ENCODE measurements at places on chromosomes 1 and 21.

DNA sequence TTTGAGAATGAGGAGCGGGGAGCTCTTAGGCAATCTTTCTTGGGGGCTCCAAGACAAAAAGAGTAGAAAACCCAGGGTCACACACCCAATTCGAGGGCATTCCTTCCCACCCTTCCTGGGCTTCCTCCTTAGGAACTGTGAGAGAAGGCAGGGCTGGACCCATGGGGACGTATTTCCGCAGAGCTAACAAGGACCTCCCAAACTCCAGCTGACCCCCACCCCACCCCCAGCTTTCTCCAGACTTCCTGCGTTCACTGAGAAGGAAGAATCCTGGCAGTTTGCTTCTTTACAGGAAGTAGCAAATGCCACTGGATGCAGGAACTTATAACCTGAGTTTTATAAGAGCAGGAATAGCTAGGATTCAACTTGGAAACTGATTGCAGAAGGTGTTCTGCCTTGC is 2.7 kb upstream of the LHX9 start:
- no peak overlapping the region for H3K4me3 ChIP-seq
- no peaks in the 10 kb centered on the region for H3K36me3 ChIP-seq
- DNase-seq = no peak

DNA sequence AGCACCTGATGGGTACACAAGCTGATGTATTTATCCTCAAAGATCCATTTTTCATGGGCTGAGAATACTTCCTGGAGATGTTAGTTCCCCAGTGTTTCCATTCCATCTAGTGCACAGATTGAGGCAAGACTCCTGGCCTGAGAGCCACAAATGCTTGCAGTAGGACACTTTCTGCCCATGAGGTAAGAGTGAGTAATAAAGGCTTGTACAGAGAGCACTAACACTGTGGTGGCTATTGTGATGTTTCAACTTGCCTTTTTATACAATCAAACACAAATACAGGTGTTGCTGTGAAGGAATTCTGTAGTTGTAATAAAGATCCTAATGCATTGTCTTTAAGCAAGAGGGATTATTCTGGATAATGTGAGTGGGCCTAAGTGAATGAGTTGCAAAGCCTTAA is 186.1 kb upstream of the ADAMTS5 start:
- no peak overlapping the region for H3K4me3 ChIP-seq
- no peaks in the 10 kb centered on the region for H3K4me1 ChIP-seq
- DNase-seq = no peak
- no peaks in the 10 kb centered on the region for H3K36me3 ChIP-seq
- H3K27ac ChIP-seq = no peak overlapping the region

DNA sequence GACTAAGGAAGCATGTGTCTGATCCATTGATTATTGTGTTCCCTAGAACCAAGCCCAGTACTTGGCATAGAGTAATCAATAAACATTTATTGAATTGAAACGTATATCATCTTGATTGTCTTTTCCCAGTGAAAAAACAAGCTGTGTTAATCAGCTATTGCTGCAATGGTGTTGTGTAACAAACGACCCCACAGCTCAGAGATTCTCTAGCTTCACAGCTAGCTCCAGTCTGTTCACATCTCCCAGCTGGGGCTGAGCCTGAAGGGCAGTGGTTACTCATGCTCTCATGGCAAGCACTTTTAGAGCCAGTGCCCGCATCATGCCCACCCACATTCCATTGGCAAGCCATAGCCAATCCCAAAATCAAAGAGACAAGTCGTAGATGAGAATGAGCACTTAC is 237.4 kb upstream of the RAB4A start:
- H3K36me3 ChIP-seq = no peaks in the 10 kb centered on the region
- no peak for DNase-seq
- no peak overlapping the region for H3K4me3 ChIP-seq

DNA sequence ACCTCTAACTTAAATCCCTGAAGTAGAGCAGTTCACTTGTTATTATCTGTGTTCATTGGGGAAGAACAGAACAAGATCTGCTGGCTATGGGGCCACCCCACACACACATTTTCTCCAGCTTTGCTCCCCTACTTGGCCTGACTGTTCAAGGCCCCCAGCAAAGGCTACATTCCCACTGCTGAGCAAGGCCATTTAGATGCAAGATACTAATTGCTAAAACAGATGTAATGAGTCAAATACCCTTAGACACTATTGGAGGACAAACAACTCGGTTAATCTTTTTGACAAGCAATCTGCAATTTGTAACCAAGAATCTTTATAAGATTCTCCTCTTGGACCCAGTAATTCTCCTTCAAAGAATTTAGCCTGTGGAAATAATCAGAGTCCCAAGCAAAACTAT is 67.7 kb downstream of the NAV1 start:
- H3K4me1 ChIP-seq = no peaks in the 10 kb centered on the region
- no peaks in the 10 kb centered on the region for H3K27me3 ChIP-seq
- no peak overlapping the region for H3K27ac ChIP-seq
- H3K4me3 ChIP-seq = no peak overlapping the region
- H3K36me3 ChIP-seq = no peaks in the 10 kb centered on the region

- H3K27me3 ChIP-seq = no peaks in the 10 kb centered on the region
- no peak overlapping the region for H3K27ac ChIP-seq
- no peaks in the 10 kb centered on the region for H3K36me3 ChIP-seq
- no peaks in the 10 kb centered on the region for H3K4me1 ChIP-seq
- no peak for DNase-seq
Measured at GRCh38 chr1:168099337-168099801, 37.4 kb downstream of the GPR161 start.

- H3K4me3 ChIP-seq = no peak overlapping the region
- DNase-seq = no peak
- no peaks in the 10 kb centered on the region for H3K27me3 ChIP-seq
Measured at GRCh38 chr1:33606272-33606671, 133.8 kb downstream of the ZSCAN20 start.

GRCh38 chr1:169110236-169110635 is 3.7 kb downstream of the ATP1B1 start:
- H3K27ac ChIP-seq = no peak overlapping the region
- no peak for DNase-seq
- H3K27me3 ChIP-seq = no peaks in the 10 kb centered on the region
- peaks cover 24% of the 10 kb centered on the region for H3K4me1 ChIP-seq
- no peak overlapping the region for H3K4me3 ChIP-seq

GRCh38 chr21:42746593-42747275 is 93.3 kb downstream of the PDE9A start:
- peak overlapping the region; percentile 54 for H3K27ac ChIP-seq
- no peaks in the 10 kb centered on the region for H3K27me3 ChIP-seq
- H3K4me3 ChIP-seq = peak overlapping the region; percentile 5
- DNase-seq = peak; percentile 62

DNA sequence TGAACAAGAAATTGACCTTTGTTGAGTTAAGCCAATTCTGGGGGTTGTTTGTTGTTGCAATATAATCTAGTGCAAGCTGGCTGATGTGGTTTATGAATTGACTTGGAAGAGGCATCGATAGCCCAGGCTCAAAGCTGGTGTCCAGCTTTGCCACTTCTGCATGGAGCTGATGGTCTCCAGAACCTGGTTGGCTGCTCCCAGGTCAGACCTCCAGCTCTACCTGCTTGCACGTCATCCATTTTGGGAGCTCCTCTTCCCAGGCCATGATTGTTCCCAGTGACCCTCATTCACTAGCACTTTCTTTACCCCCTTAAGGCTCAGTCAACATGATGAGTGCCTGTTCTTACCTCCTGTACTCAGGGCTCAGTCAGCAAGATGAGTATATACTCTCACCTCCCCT is 5.8 kb upstream of the AJAP1 start:
- DNase-seq = no peak
- no peak overlapping the region for H3K4me3 ChIP-seq
- H3K27ac ChIP-seq = no peak overlapping the region
- peaks cover 6% of the 10 kb centered on the region for H3K27me3 ChIP-seq
- peaks cover 7% of the 10 kb centered on the region for H3K4me1 ChIP-seq
- H3K36me3 ChIP-seq = no peaks in the 10 kb centered on the region

- no peak overlapping the region for H3K27ac ChIP-seq
- H3K27me3 ChIP-seq = no peaks in the 10 kb centered on the region
- no peak overlapping the region for H3K4me3 ChIP-seq
Measured at GRCh38 chr1:33583567-33583966, 111.1 kb downstream of the ZSCAN20 start.

- DNase-seq = no peak
- H3K36me3 ChIP-seq = no peaks in the 10 kb centered on the region
- H3K4me1 ChIP-seq = no peaks in the 10 kb centered on the region
- H3K27ac ChIP-seq = no peak overlapping the region
Measured at GRCh38 chr1:178151831-178152230, 57.9 kb downstream of the RASAL2 start.

DNA sequence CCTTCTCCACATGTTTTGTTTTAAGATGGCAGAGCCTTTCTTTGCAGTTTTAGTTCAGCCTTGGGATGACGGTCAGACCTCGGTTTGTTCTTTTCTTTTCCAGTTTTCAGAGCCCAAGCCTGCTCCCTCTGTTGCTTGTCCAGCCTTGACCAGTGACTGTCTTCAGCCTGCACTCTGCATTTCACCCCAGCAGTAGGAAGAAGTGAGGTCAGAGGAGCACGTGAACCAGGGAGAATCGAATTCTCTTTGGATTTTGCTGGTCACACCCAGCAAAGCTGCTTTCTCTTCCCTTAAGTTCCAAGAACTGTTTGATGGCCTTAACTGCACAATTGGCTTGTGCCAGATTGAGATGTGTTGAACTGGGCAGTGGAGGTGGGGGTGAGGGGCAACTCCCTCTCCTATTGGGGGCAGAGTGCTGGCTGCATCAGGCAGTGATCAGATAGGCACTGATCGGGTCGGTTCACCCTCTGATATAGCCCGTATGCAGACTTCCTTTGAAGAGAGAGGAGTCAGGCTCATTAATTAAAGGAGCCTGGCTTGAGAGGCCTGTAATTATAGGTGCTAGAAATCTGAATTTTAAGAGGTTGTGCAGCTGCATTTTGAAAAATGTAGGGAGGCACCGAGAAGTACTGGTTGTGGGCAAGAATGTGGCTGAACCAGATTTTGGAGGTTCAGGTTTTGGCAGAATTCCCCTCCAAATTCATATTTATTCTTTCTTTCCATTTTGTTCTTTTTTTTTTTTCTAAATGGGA is 42.4 kb downstream of the PEX14 start:
- no peaks in the 10 kb centered on the region for H3K36me3 ChIP-seq
- H3K27ac ChIP-seq = no peak overlapping the region
- no peaks in the 10 kb centered on the region for H3K27me3 ChIP-seq
- no peak overlapping the region for H3K4me3 ChIP-seq
- no peak for DNase-seq
- H3K4me1 ChIP-seq = peaks cover 69% of the 10 kb centered on the region

- no peaks in the 10 kb centered on the region for H3K27me3 ChIP-seq
- H3K4me3 ChIP-seq = no peak overlapping the region
- no peaks in the 10 kb centered on the region for H3K4me1 ChIP-seq
Measured at GRCh38 chr1:86997538-86997937, 83.1 kb downstream of the HS2ST1 start.

DNA sequence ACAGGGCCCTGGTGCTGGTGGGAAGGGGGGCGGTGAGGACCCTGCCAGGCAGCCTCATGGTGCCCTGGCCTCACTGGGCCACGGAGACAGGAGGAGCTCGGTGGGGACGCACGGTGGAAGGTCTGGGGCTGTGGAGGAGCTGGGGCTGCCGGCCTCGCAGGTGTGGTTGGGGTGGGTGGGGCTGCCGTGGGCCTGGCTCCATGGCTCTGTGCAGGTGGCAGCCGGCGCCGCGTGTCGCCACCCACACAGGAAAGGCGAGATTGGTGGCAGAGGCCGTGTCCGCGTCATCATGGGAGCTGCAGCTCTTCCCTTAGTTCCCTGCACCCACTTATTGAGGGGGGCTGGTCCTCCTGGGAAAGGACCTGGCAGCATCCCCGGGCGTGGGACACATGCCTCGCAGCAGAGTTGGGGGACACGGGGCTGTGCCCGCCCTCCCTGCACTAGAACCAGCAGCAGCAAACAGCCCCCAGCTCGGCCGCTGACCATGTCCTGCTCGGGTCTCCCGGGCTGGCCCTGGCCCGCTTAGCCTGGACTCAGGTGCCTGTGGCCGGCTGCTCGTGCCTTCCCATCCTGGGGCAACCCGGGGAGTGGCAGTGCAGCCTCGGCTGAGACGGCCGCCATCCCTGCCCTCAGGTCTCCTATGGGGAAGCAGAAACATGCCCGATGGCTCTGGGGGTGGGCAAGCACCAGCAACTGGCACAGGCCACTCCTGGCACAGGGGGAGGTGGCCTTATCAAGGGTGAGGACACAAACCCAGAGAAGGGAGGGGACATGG is 7.5 kb upstream of the TTC34 start:
- H3K4me3 ChIP-seq = no peak overlapping the region
- no peak for DNase-seq
- no peak overlapping the region for H3K27ac ChIP-seq

DNA sequence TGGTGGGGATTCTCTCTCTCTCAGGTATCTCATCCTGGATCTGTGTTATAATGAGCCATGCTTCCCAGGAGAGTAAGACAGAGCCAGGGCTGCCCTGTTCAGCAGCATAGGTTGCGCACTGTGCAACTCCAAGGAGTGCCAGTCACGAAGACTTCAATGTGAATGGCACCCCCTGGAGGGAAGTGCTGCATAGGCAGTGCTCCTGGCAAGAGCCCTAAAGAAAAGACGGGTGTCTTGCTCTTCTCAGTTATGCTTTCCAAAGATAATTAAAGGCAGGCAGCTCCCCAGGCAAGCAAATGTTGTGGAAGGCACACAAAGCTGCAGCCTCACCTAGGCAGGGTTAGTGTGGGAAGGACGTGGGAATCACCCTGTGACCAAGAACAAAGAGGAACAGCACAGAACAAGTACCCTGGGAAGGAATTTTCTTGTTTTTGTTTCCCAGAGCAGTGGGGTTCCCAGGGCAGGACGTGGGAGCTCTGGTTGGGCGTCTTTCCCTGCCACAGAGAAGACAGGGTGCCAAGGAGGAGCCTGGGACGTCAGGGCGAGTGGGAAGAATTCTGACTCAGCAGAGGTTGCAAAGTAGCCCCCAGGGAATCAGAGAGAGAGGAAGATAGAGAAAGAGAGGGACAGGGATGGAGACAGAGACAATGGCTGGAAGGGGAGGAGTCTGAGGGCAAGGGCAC is 120.9 kb downstream of the KCNN3 start:
- no peak overlapping the region for H3K4me3 ChIP-seq
- H3K36me3 ChIP-seq = no peaks in the 10 kb centered on the region
- DNase-seq = no peak
- peaks cover 46% of the 10 kb centered on the region for H3K4me1 ChIP-seq
- H3K27ac ChIP-seq = no peak overlapping the region
- no peaks in the 10 kb centered on the region for H3K27me3 ChIP-seq

GRCh38 chr1:177130451-177130945 is 34.0 kb downstream of the ASTN1 start:
- no peak overlapping the region for H3K4me3 ChIP-seq
- no peak overlapping the region for H3K27ac ChIP-seq
- H3K4me1 ChIP-seq = no peaks in the 10 kb centered on the region
- H3K27me3 ChIP-seq = no peaks in the 10 kb centered on the region

DNA sequence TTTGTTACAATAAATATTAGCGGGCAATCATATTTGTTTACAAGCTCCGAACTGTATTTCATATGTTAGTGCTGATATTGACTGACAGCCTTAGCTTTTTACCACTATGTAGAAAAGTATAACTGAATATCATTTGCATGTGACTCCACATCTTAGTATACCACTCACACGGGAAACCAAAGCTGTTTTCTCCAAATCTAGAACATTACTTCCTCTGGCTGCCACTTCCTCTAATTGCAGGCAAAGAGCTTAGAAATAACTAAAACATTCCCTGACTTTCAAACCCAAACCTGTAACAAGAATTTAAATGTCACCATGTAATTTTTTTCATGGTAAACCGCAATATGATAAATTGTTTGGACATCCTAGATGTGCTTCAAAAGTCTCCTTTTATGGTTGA is 174.7 kb downstream of the LBR start:
- no peak overlapping the region for H3K4me3 ChIP-seq
- no peak overlapping the region for H3K27ac ChIP-seq
- H3K27me3 ChIP-seq = no peaks in the 10 kb centered on the region
- no peaks in the 10 kb centered on the region for H3K36me3 ChIP-seq
- H3K4me1 ChIP-seq = no peaks in the 10 kb centered on the region

All from CD4-positive, alpha-beta memory T cell (primary cell).